Breast epithelium (tissue), 4 donors: ENCODE measurements at places on chromosomes 13 and 19.

GRCh38 chr13:23707674-23708073, 137.5 kb downstream of the TNFRSF19 start:
- H3K36me3 ChIP-seq, result no peaks in the 10 kb centered on the region
- H3K4me1 ChIP-seq, result no peaks in the 10 kb centered on the region
- H3K4me3 ChIP-seq, result no peak overlapping the region
- H3K27ac ChIP-seq, result no peak overlapping the region
- DNase-seq, result no peak

- no peak overlapping the region for H3K4me3 ChIP-seq
- no peaks in the 10 kb centered on the region for H3K27me3 ChIP-seq
- DNase-seq, result no peak
- no peaks in the 10 kb centered on the region for H3K4me1 ChIP-seq
- no peaks in the 10 kb centered on the region for H3K36me3 ChIP-seq
- no peak overlapping the region for H3K27ac ChIP-seq
These were observed 167.7 kb upstream of the ZNF507 start for GRCh38 chr19:32177686-32178085.

GRCh38 chr19:44808463-44809371, at the start of gene BCAM:
Gene BCAM (plus strand): TSS chr19:44809103. CDS start chr19:44809125, 22 bp downstream.
- DNase-seq, result peak; percentile 81
- H3K4me3 ChIP-seq, result peak within 1 kb of the TSS; percentile 84

DNA sequence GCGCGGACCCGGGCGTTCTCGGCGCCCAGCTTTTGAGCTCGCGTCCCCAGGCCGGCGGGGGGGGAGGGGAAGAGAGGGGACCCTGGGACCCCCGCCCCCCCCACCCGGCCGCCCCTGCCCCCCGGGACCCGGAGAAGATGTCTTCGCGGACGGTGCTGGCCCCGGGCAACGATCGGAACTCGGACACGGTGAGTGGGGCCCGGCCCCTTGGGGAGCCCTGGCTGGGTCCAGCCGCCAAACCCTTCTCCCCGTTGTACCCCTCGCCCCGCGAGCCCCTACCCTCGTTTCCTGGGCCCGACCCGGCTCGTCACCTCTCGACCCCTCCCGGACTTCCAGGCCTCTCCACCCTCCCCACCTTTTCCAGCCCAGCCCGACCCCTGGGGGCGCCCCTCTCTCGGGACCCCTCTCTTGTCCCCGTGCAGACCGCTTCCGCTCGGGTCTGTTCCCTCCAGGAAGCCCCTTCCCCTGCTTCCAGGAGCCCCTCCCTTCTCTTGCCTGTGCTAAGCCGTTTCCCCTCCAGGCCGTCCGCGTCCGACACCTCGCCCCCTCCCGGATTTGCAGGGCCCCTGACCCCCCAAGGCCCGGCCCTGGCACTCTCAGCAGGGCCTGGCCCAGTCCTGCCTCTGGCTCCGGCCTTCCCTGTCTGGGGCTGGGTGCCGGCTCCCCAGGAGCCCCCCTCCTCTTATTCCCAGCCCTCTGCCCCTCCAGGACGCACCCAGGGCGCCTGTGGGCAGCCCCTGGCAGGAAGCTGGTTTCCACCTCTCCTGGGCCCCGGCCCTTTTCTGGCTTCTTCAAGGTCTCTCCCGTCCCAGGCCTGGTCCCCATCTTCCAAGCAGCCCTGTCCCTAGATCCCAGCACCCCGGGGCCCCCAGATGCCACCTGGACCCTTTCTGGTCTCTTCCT, 632 bp downstream of the MARK4 start:
- no peaks in the 10 kb centered on the region for H3K27me3 ChIP-seq
- H3K36me3 ChIP-seq, result no peaks in the 10 kb centered on the region
- peak overlapping the region; percentile 88 for H3K27ac ChIP-seq
- no peak for DNase-seq

DNA sequence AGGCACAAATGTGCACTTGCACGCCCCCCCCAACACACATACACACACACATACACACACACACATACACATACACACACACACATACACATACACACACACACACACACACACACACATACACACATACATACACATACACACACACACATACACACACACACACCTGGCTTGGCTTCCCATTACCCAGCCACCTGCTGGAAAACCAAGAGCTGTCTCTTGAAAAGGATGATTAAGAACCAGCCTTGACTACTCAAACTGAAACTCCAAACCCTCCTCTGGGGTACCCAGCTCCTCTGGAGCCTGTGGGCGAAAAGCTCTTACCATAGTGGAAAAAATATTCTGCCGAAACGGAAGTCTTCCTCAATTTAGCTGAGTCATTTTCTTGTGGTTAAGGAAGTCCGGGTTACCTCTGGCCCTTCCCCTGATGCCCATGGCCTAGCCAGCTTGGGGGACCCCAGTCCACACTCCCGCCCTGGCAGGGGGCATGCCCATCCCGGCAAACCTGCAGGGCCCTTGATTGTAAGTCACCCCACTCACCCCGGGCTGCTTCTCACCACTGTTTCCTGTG, 21.9 kb downstream of the CEBPA start:
- no peaks in the 10 kb centered on the region for H3K4me1 ChIP-seq
- no peak for DNase-seq
- H3K4me3 ChIP-seq, result no peak overlapping the region
- H3K27me3 ChIP-seq, result no peaks in the 10 kb centered on the region

DNA sequence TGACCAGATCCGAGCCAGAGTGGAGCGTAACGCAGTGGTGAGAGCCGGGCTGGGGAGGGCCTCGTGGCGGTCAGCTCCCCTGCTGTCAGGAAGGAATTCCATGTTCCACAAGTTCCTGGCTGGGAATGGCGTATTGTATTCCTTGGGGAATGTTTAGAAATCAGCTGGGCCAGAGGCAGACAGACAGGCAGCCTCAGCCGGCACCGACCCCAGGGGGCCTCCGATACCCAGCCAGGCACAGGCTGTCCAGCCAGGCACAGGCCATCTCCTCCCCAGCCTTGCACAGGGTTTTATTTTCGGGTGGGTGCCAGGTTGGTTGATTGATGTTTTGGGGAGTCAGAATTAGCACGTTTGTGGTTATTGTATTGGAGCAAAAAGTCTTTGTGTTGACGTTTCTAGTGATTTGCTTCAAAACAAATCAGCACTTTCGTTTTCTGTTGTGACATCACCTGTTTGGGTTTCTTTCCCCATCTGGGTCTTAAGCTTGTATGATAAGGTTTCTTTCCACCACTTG, 126.6 kb upstream of the MCF2L start:
- H3K27me3 ChIP-seq, result no peaks in the 10 kb centered on the region
- DNase-seq, result no peak
- no peak overlapping the region for H3K27ac ChIP-seq

- H3K36me3 ChIP-seq, result no peaks in the 10 kb centered on the region
- no peaks in the 10 kb centered on the region for H3K4me1 ChIP-seq
- H3K27me3 ChIP-seq, result no peaks in the 10 kb centered on the region
- H3K27ac ChIP-seq, result no peak overlapping the region
- no peak overlapping the region for H3K4me3 ChIP-seq
- DNase-seq, result no peak
These were observed 270.6 kb downstream of the GPC5 start for GRCh38 chr13:91668866-91669495.

DNA sequence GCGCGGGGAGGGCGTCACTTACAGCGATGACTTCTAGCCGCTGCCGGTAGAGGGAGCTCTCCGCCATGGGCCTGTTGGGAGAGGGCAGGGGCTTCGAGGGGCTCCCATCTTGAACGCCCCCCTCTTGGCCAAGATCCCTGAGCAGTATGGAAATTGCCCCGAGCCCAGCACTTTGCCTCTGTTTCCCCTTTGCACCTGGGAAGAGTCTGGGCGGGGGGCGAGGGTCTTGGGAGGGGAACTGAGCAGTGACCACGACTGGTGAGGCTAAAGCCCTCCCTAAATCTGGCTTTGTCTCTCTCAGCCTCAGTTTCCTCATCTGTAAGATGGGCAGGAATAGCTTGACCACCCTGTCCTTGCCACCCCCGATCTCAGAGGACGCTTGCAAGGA, 2.8 kb downstream of the PALM3 start:
- H3K4me3 ChIP-seq, result no peak overlapping the region
- no peak overlapping the region for H3K27ac ChIP-seq
- H3K27me3 ChIP-seq, result no peaks in the 10 kb centered on the region
- no peak for DNase-seq

GRCh38 chr13:98922306-98922705, 55.6 kb downstream of the DOCK9 start:
- no peaks in the 10 kb centered on the region for H3K27me3 ChIP-seq
- no peak overlapping the region for H3K27ac ChIP-seq
- no peaks in the 10 kb centered on the region for H3K4me1 ChIP-seq
- DNase-seq, result no peak
- H3K36me3 ChIP-seq, result no peaks in the 10 kb centered on the region

DNA sequence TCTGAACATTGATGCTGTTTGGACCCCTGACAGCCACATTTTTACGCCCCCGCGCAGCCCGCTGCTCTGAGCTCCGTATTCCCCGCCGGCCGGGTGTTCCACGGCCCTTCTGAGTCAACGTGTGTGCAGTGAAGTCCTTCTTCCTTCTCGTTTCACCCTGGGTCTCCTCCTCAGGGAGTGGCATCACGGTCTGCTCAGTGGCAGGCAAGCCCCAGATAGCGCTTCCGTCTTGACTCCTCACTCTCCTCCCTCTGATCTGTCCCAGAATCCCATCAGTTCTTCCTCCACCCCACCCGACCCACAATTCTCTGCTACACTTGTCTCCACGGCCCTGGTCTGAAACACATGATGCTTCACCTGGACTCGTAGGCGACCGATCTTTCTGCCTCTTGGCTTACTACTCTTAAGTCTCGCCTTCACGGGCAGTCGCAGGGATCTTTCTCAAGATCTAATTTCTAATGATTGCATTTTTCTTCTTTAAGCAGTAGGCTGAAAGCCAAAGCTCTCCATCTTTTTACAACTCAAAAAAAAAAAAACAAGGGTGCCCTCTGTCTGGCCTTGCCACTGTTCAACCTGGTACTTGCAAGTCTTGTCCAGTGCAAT, 33.9 kb downstream of the CCNE1 start:
- H3K36me3 ChIP-seq, result no peaks in the 10 kb centered on the region
- peak overlapping the region; percentile 91 for H3K27ac ChIP-seq
- peak overlapping the region; percentile 88 for H3K4me3 ChIP-seq
- no peak for DNase-seq

- no peak overlapping the region for H3K27ac ChIP-seq
- no peaks in the 10 kb centered on the region for H3K36me3 ChIP-seq
- no peak overlapping the region for H3K4me3 ChIP-seq
- no peaks in the 10 kb centered on the region for H3K4me1 ChIP-seq
These were observed 23.8 kb downstream of the ZNF160 start for GRCh38 chr19:53079313-53079924.

GRCh38 chr19:3369337-3370213, 3.2 kb downstream of the NFIC start:
- H3K36me3 ChIP-seq, result no peaks in the 10 kb centered on the region
- peak overlapping the region; percentile 95 for H3K4me3 ChIP-seq
- DNase-seq, result no peak
- no peaks in the 10 kb centered on the region for H3K27me3 ChIP-seq
- H3K4me1 ChIP-seq, result peaks cover 4% of the 10 kb centered on the region

- DNase-seq, result no peak
- H3K4me3 ChIP-seq, result no peak overlapping the region
- H3K4me1 ChIP-seq, result no peaks in the 10 kb centered on the region
These were observed 449.5 kb downstream of the LIG4 start for GRCh38 chr13:107765724-107766401.

DNA sequence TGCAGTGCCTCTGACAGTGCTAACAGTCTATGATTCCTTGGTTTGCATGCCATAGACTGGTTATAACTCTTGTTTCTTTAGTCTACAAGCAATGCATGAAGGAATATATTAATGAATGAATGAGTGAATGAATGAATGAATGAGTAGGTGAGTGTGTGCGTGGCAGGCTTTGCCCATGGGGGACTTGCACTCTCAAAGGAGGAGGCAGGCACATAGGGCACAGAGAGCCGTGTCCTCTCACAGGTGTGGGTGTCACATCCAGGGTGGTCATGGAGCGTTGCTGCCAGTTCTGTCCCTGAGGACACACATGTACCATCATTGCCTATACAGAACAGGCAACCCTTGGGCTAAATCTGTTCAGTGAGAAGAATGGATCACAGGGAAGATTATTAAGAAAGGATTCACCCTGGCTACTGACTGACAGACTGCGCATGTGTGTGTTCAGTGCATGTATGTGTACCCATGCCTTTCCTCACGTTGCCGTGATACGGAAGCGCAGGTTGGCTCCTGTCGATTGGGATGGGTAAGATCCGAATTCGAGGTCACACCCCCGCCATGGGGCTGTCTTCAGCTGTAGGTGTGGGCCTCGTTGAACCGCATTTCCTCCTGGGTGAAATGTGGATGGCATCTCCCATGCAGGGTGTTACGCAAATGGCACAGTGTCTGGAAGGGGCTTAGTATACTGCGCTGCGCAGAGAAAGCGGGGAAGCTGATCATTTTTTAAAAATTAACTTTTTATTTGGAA, 161.4 kb downstream of the STK24 start:
- DNase-seq, result no peak
- H3K36me3 ChIP-seq, result no peaks in the 10 kb centered on the region
- no peaks in the 10 kb centered on the region for H3K4me1 ChIP-seq
- H3K27ac ChIP-seq, result peak overlapping the region; percentile 74
- H3K27me3 ChIP-seq, result no peaks in the 10 kb centered on the region
- H3K4me3 ChIP-seq, result no peak overlapping the region
